ENCODE measurements at places on chromosomes 6 and 20.

GRCh38 chr6:42322676-42323075 lies 105.0 kb upstream of the MRPS10 start:
- no peak for DNase-seq

- no peak for DNase-seq
These were observed at the start of gene CYP24A1 for GRCh38 chr20:54173653-54174456. Gene CYP24A1, minus strand, starts transcription at chr20:54173986. Its CDS starts 407 bp downstream, at chr20:54173579.

DNA sequence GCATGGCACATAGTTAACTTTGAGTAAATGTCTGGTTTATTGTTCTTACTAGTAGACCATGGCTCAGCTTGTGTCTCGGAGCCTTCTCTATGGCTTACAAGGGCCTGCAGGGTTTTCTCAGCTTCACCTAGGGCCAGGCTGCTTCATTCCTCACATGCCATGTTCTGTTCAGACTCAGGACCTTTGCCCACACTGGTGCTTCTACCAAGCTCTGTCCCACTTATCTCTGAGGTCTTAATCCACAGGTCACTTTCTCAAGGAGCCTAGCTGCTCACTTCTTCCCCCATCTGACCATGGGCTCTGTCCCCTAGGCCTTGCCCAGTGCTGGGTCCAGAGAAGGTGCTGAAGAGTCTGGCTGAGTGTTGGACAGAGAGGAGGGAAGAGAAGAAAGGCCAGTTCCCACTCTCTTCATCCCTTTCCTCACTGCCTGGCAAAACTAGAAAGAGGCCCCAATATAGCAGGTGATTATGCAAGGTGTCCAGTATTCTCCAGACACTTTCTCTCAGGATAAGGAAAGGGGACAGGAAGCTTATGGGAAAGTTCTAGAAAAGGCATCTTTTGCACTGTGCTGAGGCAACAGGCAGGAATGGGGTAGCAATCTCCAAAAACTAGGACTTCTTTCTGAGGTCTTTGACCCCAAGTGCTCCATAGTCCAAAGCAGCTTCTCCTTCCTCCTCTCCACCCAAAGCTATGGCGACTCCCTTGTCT lies 40.0 kb downstream of the COX4I2 start:
- no peak for DNase-seq

- DNase-seq, result no peak
These were observed 40.8 kb downstream of the ZFAND3 start for GRCh38 chr6:37860226-37860839.

GRCh38 chr6:14987490-14987889 lies 258.4 kb upstream of the JARID2 start:
- DNase-seq, result no peak

DNA sequence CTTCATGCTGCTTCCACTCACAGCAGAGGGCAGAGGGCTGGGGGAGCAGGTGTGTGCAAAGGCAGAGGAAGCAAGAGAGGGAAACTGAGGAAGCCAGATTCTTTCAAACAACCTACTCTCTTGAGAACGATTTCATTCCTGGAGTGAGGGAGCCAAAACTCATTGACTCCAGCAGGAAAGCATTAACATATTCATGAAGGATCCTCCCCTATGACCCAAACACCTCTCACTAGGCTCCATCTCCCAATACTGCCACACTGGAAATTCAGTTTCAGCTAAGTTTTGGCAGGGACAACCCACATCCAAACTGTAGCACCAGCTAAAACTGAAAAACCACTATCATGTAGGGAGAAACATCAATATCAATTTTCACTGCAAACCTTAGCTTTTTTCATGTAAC lies 125.1 kb downstream of the OLIG3 start:
- no peak for DNase-seq

DNA sequence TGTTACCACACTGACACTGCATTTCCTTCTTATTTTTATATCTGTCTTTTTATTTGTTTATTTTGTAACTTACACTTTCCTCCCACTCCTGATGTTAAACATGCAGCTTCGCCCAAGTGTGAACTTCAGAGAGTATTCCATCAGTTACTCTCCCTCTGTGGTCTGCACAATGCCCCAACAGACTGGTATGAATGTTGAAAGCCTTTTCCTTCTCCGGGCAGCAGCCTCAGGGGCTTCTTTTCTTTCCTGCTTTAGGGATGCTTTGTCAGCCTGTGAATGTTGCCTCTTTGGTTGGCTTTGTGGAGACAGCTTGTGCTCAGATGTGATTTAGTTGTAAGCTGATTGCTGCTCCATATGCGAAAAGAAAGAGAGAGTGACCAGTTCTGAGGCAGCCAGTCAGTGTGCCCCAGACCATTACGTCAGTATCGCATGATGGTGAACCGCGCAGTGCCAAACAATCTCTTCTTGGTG lies 44.0 kb downstream of the SMPDL3A start:
- DNase-seq, result no peak

- no peak for DNase-seq
These were observed 272.1 kb upstream of the SGK1 start for GRCh38 chr6:134590004-134590403.

- DNase-seq, result no peak
These were observed 83.1 kb upstream of the MAP7 start for GRCh38 chr6:136633355-136633754.

DNA sequence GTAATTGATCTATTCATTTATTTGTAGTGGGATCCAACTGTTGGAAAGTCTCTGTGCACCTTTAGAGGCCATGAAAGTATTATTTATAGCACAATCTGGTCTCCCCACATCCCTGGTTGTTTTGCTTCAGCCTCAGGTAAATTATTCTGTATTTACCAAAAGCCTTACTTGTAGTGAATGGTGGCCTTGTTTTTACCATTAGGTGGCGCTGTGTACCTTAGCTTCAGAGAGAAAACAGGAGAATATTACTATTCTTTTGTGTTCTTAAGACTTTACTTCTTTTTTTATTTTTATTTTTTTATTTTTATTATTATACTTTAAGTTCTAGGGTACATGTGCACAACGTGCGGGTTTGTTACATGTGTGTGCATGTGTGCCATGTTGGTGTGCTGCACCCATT lies 23.7 kb downstream of the PEX7 start:
- peak; percentile 9 for DNase-seq

DNA sequence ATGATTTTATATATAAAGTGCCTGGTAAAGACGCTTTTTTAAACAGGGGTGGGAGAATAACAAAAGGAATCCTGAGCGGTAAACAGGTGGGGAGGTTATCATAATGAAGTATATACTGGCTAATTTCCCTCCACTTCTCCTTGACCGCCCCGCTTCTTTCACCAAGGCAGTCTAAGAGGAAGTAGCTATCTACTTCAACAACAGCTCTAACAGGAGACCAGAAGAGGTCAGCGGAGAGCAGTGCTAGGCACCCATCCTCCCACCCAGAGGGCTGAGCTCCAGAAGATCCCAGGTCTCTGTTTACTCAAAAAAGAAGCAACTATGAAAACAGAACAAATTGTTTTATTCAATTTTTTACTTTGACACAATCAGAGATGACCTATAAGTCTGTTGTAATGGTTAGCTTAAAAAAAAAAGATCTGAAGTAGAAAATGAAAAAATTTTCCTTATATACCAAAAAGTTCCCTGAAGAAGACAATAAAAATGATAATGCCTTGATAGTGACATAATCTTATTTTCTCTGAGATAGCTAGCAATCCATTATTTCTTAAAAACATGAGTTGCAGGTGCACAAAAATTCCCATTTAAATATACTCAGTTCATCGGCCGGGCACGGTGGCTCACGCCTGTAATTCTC lies 141.1 kb downstream of the PDSS2 start:
- peak; percentile 24 for DNase-seq

- no peak for DNase-seq
These were observed 151.9 kb downstream of the CDKAL1 start for GRCh38 chr6:20686142-20686541.

DNA sequence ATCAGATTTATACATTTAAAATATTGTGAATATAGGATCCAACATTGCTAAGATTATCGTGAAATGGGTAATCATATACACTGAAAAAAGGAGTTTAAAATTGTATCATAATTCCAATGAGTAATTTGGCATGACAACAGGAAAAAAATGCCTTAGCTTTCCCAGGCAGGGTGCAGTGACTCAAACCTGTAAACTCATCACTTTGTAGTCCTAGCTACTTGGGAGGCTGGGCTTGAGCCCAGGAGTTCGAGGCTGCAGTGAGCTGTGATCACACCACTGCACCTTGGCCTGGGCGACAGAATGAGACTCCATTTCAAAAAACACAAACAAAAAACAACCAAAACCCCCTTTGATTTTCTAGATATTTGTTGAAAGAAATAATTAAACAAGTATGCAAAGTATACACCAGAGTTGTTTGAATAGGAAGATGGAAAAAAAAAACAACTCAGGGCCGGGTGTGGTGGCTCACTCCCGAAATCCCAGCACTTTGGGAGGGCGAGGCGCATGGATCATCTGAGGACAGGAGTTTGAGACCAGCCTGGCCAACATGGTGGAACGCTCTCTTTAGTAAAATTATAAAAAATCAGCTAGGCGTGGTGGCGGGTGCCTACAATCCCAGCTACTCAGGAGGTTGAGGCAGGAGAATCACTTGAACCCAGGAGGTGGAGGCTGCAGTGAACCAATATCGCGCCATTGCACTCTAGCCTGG lies 98.7 kb downstream of the TRERF1 start:
- no peak for DNase-seq

- peak; percentile 43 for DNase-seq
These were observed 33.3 kb downstream of the GABRR2 start for GRCh38 chr6:89281779-89282246.

DNA sequence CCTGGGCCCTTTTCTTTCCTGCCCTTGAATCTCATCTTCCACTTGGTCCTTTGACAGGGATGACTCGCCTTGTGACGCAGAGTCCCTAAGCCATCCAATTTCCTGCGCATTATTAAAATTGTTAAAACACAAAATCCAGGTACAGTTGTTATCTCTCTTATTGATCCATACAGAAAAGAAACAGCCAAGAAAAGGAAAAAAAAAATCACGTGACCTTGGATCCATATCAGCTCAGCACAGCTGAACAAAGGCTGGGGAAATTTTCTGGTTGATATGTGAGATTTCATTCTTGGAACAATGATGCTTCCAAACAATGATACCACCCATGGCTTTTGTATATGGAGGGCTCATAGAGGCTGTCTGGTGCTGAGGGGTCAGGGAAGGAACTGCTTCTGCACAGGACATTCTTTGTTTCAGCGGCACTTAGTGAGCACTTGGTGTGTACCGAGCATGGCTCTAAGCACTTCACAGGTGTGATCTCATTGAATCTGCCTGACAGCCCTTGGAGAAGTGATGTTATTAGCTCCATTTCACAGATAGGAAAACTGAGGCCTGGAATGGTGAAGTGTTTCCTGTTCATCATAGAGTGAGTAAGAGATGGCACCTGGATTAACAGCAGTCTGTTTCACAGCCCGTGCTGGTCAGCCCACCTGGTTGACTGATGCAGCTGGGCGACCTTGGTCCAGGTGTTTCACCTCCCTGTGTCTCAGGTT lies 155.0 kb upstream of the SULF2 start:
- DNase-seq, result no peak

- no peak for DNase-seq
These were observed 81.2 kb downstream of the THBS2 start for GRCh38 chr6:169172456-169172855.

GRCh38 chr6:119129148-119129967 lies 50.9 kb upstream of the FAM184A start:
- peak; percentile 75 for DNase-seq

GRCh38 chr6:44284121-44284520 lies 13.9 kb downstream of the TMEM151B start:
- no peak for DNase-seq

GRCh38 chr20:574297-574942 lies 30.8 kb upstream of the CSNK2A1 start:
- DNase-seq, result no peak

GRCh38 chr20:31604567-31605030 lies 490 bp upstream of the ID1 start:
- no peak for DNase-seq

GRCh38 chr6:16674801-16675392 lies 86.4 kb downstream of the ATXN1 start:
- DNase-seq, result no peak

DNA sequence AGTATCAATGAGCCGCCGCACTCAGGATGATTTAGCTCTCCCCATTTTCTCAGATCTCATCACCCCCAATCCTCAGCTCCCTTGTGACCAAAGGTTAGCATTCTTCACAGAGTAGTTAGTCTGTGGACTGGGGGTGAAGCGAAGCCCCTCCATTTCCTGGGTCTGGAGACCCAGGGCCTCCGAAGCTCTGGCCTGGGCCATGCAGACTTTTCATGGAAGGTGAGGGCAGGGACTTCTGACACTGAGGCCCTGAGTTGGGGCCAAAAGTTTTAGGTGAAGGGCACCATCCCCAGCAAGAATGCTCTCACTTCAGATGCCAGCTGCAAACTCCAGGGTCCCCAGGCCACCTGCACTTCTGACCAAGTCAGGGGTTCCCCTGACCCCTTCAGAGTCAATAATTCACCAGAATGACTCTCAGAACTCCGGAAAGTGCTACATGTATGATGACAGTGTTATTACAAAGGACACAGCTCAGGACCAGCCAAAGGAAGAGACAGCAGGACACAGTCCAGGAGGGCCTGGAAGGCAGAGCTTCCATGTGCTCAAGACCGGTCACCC lies 65.7 kb upstream of the DUSP22 start:
- no peak for DNase-seq

- DNase-seq, result no peak
These were observed 30.6 kb downstream of the SNAP25 start for GRCh38 chr20:10249048-10249770.

DNA sequence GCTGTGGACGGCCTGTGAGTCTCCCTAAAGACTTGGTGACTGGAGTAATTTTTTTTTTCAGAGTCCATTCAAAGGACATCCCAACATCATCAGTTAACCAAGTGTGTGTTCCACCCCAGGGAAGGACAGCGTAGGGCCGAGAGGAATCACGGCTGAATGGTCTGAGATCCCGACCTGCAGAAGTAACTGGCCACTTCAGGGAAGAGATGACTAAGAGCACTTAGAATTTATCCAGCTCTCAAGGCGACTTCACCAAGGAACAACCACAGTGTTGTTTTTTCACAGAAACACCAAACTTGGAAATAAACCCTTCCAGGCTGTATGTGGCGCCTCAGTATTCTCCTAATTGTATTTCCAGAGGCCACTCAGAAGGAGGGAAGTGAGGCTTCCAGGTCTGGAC lies 231.6 kb downstream of the FNDC1 start:
- DNase-seq, result no peak

GRCh38 chr6:131257104-131257503 lies 121.8 kb downstream of the AKAP7 start:
- no peak for DNase-seq

GRCh38 chr6:95882371-95882770 lies 133.4 kb upstream of the FUT9 start:
- no peak for DNase-seq

Measured in CD4-positive, alpha-beta T cell treated with Interferon alpha-2 for 1 hour (primary cell).